Putamen (tissue), 1 donor: ENCODE measurements at places on chromosomes 6 and 20.

DNA sequence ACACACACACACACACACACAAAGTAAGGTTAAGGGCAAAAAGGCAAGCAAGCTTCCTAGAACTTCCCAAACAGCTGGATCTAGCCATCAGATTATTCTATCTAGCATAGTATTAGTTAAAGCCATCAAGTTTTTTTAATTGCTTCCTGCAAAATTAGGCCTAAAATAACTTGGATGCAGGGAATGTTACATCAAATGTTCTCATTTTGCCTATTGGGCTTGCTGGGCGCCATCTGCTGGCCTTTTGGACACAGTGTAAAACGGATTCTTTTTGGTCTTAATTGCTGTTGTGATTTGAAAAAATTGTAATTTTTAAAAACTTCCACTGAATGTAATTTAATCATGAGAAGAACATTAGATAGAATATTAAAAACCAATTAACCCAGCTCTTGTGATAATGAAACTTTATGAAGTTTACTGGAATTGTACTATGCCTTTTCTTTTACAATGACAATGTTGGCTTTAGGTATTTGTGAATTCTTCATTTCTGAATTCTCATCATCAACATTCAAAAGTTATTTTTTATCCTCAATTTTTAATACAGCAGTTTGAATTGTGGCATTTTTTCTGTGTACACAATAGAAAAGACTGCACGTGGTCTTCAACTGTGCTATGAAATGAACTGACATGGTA is 6.8 kb downstream of the MKKS start:
- peak; percentile 52 for DNase-seq

GRCh38 chr6:4848382-4849068 is 72.3 kb downstream of the CDYL start:
- no peak for DNase-seq

DNA sequence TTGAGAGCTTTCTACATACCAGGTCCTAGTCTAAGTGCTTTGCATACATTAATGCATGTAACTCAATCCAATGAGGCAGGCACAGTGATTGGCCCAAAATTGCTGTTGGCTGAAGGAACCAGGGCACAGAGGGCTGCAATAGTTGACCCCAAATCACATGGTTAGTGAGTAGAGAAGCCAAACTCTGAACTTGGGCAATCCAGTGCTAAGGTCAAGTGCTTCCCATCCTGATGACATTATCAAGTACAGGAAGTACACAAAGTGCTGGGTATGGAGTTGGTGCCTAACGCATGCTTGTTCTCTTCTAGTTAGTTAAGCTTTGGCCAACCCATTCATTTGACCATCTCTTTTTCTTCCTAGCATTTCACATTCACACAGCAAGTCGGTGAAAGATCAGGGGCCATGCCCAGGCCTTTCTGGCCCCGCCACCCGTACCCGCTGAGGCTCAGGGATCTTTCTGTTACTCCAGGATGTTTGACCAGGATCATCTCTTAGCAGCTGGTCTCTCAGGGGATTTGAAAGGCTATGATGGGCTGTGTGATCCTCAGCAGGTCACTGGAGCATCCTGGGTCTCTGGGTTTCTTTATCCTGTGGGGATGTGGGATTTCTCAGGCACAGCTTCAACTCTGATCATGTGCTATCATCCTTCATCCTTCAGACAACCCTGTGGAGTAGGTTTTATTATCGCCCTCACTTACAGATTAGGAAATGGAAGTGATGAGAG is 7.0 kb downstream of the KCNB1 start:
- DNase-seq: no peak

DNA sequence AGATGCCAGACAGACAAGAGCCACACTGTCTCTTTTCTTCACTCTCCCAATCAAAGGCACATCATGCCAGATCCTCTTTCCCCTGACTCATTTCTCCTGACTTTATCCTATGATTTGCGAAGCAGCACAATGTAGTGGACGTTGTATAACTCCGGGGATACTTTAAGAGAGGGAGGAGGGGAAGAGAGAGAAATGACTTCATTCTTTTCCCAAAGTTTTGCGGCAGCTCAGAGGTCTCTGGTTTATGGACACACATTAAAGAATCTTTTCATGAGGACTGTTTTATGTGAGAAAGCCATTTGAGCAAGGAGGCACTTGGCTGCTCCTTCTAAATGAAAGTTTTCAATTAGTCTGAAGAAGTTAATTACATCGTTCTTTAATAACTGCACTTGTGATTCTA is 75.1 kb upstream of the MC3R start:
- DNase-seq: no peak
